Activated CD4-positive, alpha-beta T cell treated with anti-CD3 and anti-CD28 coated beads for 36 hours (primary cell): ENCODE measurements at places on chromosomes 2 and 18.

DNA sequence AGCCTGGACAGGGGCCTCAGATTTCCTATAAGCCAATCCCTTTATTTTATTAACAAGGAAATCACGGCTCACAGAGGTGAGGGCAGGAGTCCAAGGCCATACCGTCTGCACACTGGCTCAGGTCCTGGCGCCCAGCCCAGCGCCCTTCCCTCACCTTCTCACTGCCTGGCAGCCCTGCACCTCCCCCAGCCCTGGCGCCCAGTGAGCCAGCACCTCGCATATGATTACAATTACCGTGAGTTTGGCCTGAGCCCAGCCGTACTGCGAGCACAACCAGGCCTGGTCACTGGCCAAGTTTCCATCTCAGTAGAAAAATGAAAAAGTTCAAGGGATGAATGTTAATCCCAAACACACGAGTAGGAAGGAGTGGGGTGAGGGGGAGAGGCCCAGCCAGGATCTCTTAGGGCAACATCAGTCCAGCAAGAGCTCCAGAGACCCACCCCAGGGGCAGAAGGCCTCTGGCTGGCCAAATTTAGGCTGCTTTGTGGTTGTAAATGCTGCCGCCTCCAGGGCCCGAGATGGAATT is 68.4 kb downstream of the MCFD2 start:
- no peak for DNase-seq

- DNase-seq, result no peak
Measured at GRCh38 chr2:27893006-27893405, 2.5 kb downstream of the BABAM2 start.

DNA sequence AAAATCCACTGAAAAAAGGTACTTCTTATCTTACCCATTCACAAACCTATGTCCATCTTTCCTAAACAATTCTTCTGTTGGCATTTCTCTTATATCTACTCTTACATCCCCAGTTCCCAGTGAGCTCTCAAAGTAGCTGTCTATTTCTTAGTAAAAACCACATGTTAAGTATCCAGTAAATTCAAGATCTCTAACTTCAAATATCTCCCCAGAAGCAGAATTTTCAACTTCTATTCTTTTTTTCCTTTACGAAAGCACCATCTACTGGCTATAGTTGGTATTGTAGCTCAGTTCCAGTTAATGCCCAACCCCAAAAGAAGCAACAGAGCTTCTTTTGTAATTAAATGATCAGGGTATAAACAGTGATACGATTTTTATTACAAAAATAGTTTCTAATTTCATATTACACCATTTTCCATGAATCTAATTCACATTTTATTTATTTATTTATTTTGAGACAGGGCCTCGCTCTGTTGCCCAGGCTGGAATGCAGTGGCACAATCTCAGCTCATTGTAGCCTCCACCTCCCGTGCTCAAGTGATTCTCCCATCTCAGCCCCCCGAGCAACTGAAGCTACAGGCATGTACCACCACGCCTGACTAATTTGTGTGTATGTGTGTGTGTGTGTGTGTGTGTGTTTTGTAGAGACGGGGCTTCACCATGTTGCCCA is 28.5 kb downstream of the HRH4 start:
- no peak for DNase-seq

DNA sequence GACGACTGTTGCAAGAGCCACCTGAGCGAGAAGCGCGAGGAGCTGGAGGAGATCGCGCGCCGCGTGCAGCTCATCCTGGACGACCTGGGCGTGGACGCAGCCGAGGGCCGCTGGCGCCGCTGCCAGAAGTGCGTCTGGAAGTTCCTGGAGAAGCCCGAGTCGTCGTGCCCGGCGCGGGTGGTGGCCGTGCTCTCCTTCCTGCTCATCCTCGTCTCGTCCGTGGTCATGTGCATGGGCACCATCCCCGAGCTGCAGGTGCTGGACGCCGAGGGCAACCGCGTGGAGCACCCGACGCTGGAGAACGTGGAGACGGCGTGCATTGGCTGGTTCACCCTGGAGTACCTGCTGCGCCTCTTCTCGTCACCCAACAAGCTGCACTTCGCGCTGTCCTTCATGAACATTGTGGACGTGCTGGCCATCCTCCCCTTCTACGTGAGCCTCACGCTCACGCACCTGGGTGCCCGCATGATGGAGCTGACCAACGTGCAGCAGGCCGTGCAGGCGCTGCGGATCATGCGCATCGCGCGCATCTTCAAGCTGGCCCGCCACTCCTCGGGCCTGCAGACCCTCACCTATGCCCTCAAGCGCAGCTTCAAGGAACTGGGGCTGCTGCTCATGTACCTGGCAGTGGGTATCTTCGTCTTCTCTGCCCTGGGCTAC is 1.2 kb downstream of the KCNF1 start:
- no peak for DNase-seq

- no peak for DNase-seq
Measured at GRCh38 chr2:178238154-178238521, 43.8 kb downstream of the OSBPL6 start.

GRCh38 chr2:28663359-28663758 is 88.3 kb upstream of the PPP1CB start:
- no peak for DNase-seq

GRCh38 chr2:157413326-157414035 is 30.4 kb downstream of the CYTIP start:
- peak; percentile 64 for DNase-seq

GRCh38 chr2:221389904-221390303 is 182.2 kb downstream of the EPHA4 start:
- DNase-seq, result no peak
